ENCODE measurements at places on chromosomes 7 and 10.

- DNase-seq = no peak
These were observed 135.4 kb upstream of the BMPER start for GRCh38 chr7:33769930-33770329.

GRCh38 chr7:80459776-80460510 lies 51.9 kb downstream of the GNAT3 start:
- DNase-seq = no peak

DNA sequence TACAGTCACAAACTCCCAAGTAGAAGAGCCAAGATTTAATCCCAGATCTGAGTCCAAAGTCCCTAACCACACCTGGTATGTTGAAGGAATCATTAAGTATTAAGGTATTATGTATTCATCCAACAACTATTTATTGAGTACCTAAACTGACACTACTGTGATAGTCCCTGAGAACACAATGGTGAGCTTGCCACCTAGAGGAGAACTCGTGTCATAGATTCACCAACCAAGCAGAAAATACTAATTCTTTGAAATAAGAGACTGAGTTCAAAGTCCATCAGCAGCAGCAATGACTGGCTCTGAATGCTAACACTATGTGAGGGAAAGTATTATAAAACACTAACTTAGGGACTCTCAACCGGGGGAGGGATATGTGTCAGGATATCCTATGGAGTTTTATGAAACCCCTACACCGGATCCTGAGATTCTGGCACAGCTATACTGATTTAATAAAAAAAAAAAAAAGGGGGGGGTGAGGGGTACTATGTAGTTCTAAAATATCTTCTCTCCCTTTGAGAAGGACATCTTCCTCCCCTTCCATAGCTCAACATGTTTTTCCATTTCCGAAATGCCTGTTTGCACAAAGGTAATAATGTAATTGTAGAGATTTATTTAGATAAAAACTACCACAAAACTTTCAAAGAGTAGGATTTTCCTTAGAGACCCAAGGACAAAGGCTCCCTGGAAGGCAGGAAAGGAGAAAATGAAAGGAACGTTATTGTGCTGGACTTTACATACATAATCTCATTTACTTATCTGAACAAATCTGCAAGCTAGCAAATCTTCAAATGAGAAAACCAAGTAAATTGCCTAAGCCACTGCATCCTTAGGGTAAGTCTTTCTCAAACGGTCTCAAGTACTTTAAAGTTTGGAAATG lies 1.6 kb downstream of the NCOA4 start:
- DNase-seq = peak; percentile 2

DNA sequence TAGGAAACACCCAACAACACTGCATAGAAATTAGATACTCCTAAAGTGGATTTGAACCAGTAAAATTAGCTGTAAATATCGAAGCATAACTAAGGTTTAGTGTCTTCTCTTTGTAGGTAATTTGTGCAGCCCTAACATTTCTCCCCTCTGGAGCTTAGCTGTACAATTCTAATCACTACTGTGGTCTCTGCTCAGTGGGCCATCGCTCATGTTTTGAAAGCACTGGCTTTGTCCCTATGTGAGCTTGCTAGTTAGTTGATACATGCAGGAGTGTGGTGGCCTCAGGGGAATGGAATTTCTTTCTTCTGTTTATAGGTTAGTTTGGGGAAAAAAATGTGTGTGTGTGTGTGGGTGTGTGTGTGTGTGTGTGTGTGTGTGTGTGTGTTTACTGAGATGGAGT lies 373.1 kb downstream of the DPP6 start:
- no peak for DNase-seq

GRCh38 chr7:90178166-90178565 lies 23.9 kb downstream of the STEAP1 start:
- no peak for DNase-seq

GRCh38 chr10:80204677-80205476 lies 460 bp downstream of the ANXA11 start:
- DNase-seq = no peak

DNA sequence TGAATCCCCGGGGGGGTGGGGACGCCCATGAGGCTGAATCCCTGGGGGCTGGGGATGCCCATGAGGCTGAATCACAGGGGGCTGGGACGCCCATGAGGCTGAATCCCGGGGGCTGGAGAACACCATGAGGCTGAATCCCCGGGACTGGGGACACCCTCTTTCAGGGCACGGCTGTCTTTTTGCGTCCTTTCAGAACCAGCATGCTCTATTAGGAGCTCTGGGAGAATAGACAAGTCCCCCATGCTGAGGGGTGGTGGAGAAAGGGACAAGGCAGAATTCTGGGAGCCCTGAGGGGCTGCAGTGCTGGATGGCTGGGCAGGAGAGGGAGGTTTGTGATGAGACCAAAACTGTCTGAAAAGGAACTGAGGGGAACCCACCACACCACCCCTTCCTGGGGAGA lies 257.3 kb upstream of the TCERG1L start:
- DNase-seq = no peak
